ENCODE measurements at places on chromosomes 12 and 14.

DNA sequence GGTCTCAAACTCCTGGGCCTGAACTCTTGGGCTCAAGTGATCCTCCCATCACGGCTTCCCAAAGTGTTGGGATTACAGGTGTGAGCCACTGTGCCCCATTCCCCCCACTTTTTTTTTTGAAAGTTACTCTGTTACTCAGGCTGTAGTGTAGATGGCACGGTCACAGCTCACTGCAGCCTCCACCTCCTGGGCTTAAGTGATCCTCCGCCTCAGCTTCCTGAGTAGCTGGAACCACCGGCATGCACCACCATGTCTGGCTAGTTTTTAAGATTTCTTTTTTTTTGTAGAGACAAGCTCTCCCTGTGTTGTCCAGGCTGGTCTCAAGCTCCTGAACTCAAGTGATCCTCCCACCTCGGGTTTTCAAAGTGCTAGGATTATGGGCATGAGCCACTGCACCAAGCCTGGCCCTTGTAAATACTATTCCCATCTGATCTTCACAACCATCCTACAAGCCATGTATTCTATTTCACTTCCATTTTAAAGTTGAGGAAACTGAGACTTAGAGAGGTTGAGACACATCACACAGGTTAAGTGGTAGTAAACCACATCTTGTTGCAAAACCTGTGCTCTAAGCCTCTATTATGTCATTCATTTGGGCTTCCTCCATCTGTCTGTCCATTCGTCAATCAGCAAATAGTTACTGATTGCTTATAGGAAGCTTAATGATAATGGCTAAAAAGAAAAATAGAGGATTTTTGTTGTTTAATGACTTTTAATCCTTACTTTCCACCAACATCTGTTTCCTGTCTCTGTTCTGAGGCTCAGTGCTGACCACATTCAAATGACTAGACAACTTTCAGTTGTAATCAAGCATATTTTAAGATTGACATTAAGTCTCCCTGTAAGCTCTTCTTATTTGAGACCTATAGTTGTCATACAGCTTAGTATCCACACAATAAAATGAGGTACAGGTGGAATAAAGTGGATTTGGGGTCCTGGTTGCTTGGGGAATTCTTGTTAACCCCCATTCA is 9.2 kb downstream of the ASCL4 start:
- no peak for DNase-seq

DNA sequence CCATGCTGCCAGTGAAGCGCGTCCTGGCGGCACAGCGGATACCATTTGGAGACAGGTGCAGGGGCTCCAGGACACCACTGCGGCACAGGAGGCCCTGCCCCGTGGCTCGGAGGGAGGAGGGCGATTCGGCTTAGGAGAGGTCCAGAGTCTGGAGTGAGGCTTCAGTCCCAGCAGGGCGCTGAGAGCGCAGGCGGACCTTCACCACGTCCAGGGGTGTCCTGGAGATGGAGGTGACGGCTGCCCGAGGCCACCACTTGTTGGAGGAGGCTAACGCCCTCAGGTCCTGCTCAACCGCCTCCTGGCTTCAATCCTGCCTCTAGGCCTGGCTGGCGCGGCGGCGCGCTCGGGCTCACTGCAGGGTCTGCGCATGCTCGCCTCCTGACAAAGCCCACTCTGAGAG is 45.7 kb downstream of the EIF2S3B start:
- DNase-seq, result no peak

DNA sequence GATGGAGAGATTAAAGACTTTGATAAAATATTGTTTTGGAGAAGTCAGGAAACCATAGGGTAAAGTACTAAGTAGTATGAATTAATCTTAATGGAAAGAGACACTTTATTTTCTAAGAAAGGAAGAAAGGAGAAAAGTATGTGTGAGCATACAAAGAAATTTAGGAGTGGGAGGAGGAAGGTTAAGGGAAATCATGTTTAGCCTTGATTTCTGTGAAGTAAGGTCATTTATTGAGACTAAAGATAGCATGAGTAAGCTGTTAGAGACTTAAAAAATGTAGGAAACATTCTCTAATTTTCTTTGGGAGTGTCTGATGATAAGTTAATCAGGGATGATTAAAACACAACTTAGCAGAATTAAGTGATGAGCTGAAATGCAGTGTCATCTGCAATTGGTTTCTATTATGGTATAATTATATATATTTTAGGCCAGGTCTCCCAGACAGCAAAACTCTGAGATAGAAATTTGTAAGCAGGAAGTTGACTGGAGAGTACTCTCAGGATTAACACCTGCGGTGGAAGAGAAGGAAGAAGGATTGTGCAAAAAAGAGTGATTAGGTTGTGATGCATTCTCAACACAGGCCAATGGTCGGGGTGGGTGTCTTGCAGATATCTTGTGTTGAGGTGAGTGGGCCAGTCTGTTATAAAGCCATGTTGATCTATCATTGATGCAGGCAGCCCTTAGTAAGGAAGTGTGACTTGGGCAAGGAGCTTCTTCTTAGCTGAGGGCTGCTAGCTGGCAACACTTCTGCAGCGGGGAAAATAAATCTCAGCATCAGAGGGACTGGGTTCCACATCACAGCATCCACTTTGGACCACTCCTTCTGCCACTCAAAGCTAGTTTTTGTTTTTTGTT is 256.2 kb downstream of the AEBP2 start:
- no peak for DNase-seq

DNA sequence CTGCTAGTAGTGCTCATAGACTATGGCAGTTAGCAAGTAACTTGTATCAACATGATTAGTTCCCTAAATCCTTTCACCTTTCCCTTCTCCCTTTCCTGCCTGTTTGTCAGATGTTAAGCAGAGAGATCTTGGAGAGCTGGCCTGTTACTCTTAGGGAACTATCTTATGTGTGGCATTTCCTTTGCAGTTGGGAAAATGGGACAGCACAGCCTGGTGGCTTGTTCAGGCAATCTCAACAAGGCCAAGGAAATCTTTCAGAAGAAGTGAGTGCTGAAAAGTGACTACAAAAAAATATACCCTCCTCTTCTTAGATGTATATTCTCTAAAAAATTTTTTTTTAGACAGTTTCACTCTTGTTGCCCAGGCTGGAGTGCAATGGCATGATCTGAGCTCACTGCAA is 7.4 kb downstream of the PARP2 start:
- DNase-seq, result no peak

GRCh38 chr12:101097829-101098580 is 112.0 kb downstream of the SLC5A8 start:
- no peak for DNase-seq

GRCh38 chr14:85634205-85634604 is 104.3 kb downstream of the FLRT2 start:
- no peak for DNase-seq

Measured in ascending aorta (tissue), 2 donors.